ENCODE measurements at places on chromosomes 13 and 19.
A peak's percentile ranks its signal among the peaks of the same experiment; 100 is the strongest.

DNA sequence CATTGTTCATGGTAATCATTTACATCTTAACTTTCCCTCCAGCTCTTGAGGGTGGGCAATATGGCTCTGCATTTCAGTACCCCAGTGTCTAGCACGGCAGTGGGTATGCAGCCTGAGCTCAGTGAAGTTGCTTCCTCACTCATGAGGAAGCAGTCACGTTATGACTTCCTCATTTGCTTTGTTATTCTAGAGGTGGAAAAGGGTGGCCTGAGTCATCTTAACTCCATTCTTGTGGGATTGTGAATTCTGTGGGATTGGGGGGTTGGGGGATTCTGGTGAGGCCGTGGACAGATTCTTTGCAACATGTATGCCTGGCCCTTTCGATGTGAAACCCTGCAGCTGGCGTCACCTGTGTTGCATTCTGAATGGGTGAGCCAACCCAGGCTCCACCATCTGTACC lies 406.7 kb upstream of the ZNF507 start:
- no peak for DNase-seq

DNA sequence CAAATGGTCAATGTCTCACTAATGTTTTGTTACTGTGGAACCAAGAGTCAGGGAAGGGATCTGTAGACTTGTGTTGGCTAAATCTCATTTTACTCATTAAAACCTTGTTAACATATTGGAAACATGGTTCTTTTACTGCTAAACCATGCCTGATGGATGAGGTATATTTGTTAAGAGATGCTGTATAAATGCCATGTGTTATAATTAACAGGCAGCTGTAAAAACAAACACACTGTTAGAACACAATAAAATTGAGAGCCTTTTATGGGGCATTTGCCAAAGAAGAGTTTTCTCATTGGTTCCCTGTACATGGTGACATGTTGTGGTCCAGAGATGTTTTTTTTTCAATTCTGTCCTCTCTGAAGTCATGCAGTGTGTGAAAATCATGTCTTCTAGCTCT lies 121.9 kb downstream of the ESD start:
- no peak for DNase-seq

- no peak for DNase-seq
Observed at GRCh38 chr19:43691755-43692154, 21.8 kb upstream of the PLAUR start.

- DNase-seq = no peak
Observed at GRCh38 chr19:21314676-21315075, 14.5 kb downstream of the ZNF708 start.

DNA sequence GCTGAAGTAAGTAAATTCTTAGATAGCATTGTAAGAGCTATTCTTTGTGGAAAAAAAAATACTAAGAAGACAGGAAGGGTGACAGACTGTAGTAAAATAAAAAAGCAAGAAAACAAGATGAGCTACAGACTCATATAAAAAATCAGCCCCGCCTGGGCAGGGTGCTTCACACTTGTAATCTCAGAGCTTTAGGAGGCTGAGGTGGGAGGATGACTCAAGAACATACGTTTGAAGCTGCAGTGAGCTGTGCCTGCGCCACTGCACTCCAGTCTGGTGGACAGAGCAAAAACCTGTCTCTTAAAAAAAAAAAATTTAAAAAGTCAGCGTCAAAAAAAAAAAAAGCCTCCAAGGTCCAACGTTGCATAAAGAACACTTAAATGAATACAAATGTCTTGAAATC lies 102.1 kb downstream of the VWA8 start:
- no peak for DNase-seq

- no peak for DNase-seq
Observed at GRCh38 chr13:93577105-93577504, 350.5 kb downstream of the GPC6 start.

DNA sequence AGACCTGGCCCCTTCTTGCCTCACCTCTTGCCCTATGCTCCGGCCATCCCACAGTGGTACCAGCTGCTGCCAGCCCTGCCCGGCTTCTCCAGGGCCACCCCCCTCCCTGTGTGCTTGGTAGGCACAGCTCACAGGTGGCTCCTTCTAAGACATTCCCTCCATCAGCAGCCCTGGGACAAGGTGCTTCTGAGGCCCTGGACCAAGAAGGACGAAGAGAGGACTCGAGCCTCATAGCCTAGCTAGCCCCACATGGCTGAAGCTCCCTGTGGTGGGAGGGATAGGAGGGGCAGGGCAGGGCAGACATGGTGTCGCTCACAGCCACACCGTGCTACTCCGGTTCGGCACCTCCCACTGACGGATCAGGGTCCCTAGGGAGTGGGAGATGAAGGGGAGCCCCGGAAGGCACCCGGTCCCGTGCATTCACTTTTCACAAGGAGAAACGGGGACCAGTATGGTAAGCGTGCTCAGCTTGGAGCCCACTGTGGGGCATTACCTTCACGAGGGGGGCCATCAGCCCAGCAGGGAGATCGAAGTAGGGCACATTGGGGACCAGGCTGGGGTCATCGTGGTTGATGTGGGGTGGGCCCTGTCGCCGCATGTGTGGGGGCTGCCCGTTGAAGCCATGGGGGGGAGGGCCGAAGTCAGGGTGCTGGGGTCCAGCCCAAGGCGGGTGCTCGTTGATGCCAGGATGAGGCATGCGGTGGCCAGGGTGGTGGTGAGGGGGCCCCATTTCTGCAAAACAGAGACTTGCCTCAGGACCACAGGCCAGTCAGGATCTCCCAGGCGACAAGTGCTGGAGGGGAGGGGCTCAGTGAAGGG lies 19.5 kb downstream of the CHERP start:
- DNase-seq = no peak

- peak; percentile 40 for DNase-seq
Observed at GRCh38 chr13:21466527-21466926, 7.4 kb upstream of the ZDHHC20 start.

DNA sequence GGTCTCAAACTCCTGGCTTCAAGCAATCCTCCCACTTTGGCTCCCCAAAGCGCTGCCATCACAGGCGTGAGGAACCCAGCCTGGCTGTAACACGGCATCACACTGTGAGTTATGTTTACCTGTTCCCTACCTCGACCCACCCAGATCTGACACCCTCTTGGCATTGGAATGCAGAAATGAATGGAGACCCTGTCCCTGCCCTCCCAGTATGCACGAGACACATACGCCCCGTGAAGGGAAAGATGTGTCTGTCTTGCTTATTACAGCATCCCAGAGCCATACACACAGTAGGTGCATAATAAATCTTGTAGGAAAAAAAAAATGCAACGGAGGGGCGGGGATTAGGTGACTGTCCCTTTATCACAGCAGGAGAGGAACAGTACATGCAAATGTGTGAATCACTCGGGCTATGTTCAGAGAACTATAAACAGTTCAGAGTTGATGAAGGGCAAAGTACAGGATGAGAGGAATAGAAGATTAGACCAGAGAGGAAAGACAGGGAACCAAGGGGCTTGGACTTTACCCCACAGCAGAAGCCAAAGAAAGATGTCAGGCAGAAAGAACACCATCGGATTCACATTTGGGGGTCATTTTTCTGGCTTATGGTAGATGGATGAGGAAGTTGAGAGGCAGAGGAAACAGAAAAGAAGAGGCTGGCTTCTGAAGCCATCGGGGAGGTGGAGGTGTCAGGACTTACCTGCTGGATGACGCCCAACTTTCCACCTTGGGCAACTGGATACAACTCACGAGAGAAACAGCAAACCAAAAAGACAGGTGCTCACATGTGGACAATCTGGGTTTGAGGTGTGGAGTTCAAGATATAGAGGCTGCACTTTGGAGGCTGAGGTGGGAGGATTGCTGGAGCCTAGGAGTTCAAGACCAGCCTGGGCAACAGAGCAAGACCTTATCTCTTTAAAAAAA lies 94.3 kb downstream of the INSR start:
- DNase-seq = no peak

GRCh38 chr13:34037636-34038540 lies 219.9 kb downstream of the RFC3 start:
- no peak for DNase-seq

DNA sequence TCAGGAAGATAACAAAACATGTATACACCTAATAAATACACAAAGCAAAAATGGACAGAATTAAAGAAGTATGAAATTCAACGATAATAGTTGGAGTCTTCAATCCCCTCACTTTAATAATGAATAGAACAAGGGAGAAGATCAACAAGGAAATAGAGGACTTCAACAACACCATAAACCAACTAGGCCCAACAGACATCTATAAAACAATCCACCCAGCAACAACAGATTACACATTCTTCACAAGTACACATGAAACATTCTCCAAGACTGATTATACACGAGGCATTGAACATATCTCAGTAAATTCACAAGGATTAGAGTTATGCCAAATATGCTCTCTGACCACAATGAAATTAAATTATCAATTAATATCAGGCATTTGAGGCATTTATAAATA lies 185.5 kb upstream of the NBEA start:
- DNase-seq = no peak

GRCh38 chr13:42322806-42323205 lies 50.9 kb downstream of the AKAP11 start:
- no peak for DNase-seq

DNA sequence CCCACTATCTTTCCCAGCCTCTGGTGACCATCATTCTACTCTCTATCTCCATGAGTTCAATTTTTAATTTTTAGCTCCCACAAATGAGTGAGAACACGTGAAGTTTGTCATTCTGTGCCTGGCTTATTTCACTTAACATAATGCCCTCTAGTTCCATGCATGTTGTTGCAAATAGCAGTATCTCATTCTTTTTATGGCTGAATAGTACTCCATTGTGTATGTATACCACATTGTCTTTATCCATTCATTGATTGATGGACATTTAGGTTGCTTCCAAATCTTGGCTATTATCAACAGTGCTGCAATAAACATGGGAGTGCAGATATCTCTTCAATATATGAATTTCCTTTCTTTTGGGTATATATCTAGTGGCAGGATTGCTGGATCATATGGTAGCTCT lies 22.9 kb upstream of the ZFP82 start:
- DNase-seq = no peak
